ENCODE measurements at places on chromosomes 12 and 14. TPM values are rescaled to one million over a fixed set of nuclear protein-coding genes. Genes with fewer than 3 reads are reported as not detected.

DNA sequence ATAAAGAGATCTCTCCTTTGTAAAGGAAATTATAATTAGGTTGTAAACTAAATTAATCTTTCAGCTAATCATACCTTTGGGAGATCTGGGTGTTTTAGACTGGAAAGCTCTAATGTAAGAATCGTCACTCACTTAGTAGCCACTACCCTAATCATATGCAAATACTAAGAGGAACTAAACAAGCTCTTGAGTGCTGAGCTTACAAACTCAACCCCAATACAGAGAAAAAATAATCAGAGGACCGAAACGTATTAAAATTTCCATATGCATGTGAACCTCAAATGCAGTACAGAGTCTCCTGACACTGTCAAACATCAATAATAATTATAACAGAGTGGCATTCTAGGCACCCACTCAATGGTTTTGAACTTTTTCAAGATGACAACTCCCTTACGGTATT, 235.3 kb upstream of the FOXN3 start:
- DNase-seq, result no peak

- no peak for DNase-seq
These were observed 9.2 kb upstream of the CLMN start for GRCh38 chr14:95328729-95329503.

- no peak for DNase-seq
These were observed 206.4 kb upstream of the ALG10B start for GRCh38 chr12:38110026-38110699.

DNA sequence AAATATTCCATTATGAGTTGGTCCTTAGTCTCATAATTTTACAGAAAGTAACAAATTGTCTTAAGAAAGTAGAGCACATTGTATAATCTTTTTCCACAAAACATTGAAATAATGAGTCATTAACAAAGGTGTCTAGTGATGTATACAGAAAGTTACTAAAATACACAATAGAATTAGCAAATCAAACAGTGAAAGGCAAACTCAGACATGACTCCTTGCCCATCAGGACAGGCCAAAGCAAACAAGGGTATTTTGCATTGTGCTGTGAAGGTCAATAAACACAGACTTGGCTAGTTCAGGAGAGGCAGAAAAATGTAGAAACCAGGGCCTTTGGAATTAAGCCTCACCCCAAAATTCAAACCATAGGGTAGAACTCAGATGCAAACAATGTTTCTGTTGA, 37.3 kb downstream of the SIX4 start:
- DNase-seq, result no peak

DNA sequence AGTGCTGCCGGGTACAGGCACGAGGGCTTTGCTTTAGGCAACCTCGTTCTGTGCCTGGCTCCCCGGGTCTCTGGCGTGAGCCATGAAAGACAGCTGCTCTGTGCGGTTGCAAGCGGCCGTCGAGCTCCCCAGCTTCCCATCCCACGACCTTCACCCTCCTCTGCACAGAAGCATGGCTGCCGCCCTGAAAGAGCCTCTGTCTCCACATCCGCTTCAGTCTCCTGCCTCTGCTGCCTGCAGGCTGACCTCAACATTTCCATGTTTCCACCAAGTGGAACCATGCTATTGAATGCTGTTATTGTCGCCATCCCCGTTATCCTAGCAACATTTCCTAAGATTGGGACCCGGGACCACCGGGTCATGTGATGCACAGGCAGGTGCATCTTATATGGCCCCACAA, 57.1 kb downstream of the KDM2B start:
- no peak for DNase-seq

- no peak for DNase-seq
These were observed 154.2 kb upstream of the PARP11 start for GRCh38 chr12:4027412-4027811.

- no peak for DNase-seq
These were observed 10.3 kb downstream of the TWF1 start for GRCh38 chr12:43795716-43796280.

- DNase-seq, result no peak
These were observed 1100.7 kb downstream of the TRHDE start for GRCh38 chr12:73372856-73373255.

GRCh38 chr12:103964805-103965204, 867 bp upstream of the TDG start:
- no peak for DNase-seq

DNA sequence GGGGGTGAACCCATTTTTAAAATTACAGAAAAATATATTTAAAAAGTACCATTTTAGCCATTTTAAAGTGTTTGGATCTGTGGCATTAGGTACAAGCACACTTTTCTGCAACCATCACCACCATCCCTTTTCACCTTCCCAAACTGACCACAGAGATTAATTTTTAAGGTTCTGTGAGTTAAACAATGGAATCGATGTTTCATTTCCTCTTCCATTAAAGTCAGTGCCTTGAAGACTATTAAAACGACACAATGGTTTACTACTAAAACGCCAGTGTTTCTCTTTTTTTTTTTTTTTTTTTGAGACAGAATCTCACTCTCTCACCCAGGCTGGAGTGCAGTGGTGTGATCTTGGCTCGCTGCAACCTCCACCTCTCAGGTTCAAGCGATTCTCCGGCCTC, 78.1 kb upstream of the GPR68 start:
- DNase-seq, result no peak

- DNase-seq, result no peak
These were observed 12.6 kb upstream of the FAM222A start for GRCh38 chr12:109701064-109701463.

- no peak for DNase-seq
These were observed 73.9 kb downstream of the BMP4 start for GRCh38 chr14:53882684-53883083.

GRCh38 chr12:29113101-29113500, 36.0 kb upstream of the FAR2 start:
- no peak for DNase-seq

DNA sequence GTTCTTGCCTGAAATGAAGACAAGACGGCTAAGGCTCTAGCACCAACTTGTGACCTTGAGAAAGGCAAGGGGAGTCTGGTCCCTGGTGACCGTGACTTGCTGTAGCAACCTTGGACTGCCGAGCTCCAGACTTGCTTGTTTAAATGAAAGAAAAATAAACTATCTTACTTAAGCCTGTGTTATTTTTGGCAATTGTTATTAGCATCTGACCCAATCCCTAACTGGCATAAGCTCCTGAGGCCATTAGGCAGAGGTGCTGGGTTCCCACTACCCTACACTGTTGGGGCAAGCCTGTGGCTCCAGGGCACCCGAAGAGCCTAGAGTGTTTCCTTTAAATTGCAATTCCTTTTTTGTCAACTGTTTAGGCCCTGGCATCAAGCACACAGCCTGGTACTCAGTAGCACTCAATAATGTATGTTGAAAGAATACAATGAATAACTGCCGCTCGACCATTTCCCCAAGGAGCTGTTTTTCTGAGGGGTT, 106.9 kb upstream of the HIF1A start:
- no peak for DNase-seq

DNA sequence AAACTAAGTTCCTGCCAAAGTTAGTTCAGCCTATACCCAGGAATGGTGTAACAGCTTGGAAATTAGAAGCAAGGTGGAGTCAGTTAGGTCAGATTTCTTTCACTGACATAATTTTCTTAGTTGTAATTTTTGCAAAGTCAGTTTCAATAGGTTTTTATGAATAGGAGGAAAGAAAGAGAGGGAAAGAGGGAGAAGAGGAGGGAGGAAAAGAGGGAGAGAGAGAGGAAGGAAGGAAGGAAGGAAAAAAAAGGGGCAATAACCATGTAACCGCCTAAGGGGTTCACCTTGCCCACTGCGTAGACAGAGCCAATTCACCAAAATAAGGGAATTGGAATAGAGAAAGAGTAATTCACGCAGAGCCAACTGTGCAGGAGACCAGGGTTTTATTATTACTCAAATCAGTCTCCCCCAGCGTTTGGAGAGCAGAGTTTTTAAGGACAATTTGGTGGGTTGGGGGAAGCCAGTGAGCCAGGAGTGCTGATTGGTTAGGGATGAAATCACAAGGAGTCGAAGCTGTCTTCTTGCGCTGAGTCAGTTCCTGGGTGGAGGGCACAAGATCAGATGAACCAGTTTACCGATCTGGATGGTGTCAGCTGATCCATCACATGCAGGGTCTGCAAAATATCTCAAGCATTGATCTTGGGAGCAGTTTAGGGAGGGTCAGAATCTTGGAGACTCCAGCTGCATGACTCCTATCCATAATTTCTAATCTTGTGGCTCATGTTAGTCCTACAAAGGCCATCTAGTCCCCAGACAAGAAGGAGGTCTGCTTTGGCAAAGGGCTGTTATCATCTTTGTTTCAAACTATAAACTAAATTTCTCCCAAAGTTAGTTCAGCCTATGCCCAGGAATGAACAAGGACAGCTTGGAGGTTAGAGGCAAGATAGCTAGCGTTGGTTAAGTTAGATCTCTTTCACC, 126.0 kb upstream of the AMIGO2 start:
- no peak for DNase-seq

- no peak for DNase-seq
These were observed 251.9 kb downstream of the TMEM132D start for GRCh38 chr12:129651951-129652350.

DNA sequence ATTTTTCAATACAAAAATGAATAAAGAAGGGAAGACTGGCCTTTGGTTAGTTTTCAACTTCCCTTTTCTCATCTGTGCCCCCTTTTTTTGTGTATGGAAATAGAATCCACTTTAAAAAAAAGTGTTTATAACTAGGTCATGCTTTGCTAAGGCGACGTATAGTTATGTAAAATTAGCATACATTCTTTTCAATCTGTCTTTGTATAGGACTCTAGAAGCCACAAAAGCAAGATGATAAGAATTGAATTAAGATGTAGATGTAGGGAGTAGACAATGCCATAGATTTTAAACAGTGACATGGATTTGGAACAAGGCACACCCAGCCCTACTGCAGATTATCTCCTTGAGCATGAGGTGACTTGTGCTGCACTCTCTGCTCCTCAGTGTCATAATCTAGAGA, 354.3 kb downstream of the TMTC2 start:
- DNase-seq, result no peak

DNA sequence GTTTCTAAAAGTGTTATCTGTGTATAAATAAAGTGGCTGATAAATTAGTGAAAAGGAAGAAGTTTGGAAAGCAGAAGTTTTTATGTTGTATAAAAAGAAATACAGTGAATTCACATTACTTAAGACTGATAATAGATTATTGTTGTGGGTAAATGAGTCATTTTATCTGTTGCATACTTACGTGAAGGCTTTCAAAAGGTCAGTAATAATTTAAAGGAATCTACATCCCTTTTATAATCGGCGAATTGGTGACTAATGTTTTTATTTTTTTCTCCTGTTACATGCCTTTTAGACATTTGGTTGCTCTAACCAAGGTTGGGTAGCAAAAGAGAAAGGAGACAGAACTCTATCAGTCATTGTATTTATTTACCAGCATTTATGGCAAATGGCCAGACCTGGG, 155.9 kb downstream of the SLC41A2 start:
- no peak for DNase-seq

DNA sequence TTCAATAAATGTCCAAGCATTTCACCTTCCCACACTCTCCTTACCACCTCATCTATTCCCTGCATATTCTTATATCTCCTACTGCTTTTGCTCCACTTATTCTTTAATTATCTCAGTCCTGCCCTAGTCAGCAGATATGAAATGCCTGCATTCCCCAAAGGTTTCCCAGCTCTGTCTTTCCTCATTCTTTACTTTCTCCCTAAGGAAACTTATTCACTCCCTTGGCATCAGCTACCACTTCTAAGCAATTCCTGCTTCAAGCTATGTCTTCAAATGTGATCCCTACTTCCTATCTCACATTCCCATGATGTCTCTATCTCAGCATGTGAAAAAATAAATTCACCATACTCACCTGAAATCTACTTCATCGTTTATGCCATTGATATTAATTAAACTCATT, 111.8 kb downstream of the CAPZA3 start:
- DNase-seq, result no peak

DNA sequence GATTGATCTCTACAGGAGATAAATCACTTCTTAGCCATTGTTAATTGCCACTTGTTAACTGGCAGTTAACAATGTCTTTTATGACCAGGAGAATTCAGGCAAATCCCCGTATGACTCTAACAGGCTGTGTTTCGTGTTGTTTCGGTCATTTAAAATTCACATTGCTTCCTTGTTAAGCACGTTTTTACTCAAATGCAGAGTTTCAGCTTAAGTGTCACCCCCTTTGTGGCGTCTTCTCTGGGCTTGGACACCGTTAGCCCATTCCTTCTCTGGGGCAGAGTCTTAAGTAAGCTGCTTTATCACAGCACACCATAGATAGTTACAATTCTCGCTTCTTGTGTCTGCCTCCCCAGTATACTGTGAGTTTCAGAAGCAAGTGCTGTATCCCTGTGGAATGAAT, 205.4 kb downstream of the EPS8 start:
- DNase-seq, result no peak

- DNase-seq, result peak; percentile 39
These were observed 68.7 kb downstream of the RGS6 start for GRCh38 chr14:72000907-72001306.

DNA sequence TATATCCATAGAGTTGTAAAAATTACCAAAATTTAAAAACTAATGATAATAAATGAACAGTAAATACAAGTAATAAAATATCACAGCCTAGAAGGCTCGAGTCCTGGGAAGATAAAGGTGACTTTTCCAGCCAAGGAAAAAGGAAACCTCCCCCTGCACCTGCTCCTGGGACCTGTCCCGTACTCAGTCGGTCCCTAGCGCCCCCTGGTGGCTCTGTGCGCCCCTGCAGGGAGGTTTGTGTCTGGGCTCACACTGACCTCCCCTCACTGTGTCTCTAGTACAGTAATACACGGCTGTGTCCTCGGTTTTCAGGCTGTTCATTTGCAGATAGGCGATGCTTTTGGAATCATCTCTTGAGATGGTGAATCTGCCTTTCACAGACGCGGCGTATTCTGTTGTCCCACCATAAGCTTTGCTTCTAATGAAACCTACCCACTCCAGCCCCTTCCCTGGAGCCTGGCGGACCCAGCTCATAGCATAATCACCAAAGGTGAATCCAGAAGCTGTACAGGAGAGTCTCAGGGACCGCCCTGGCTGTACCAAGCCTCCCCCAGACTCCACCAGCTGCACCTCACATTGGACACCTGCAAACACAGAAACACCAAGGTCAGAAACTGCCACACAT, 1030.4 kb downstream of the TMEM121 start:
- DNase-seq, result peak; percentile 74

DNA sequence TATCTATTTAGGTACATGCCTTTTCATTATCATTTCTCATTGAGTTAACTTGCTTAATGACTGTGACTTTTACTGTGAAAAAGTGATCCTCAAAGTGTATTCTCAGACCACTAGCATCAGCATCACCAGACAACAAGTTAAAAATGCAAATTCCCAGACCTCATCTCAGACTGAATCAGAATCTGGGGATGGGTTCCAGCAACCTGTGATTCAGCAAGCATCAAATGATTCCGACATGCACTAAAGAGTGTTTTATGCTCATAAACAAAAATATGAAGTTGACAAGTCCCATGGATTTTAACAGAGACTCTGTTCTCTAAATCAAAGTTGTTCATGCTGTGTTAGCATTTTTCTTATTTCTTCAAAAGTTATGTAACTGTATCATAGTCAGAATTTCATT, 130.6 kb downstream of the BCAT1 start:
- no peak for DNase-seq

Gene KCNA5
- total RNA-seq, result not detected

Gene DEGS2
- total RNA-seq, result 0.03 TPM

Gene GPRC5D
- not detected for total RNA-seq

Gene KRT73
- total RNA-seq, result not detected

Gene CARMIL3
- 0.40 TPM for total RNA-seq

Gene PIK3C2G
- total RNA-seq, result 0.04 TPM

Gene NKX2-1
- not detected for total RNA-seq

Gene PSMC6
- total RNA-seq, result 156 TPM

Gene ANHX
- total RNA-seq, result not detected

Gene PRH1
- 10.0 TPM for total RNA-seq

Gene BHLHE41
- 4.1 TPM for total RNA-seq

Gene CD9
- 239 TPM for total RNA-seq

Gene CBLN3
- total RNA-seq, result 0.12 TPM

Gene TMEM52B
- not detected for total RNA-seq

Measured in SJCRH30 (cell line).